ENCODE measurements at places on chromosomes 5 and 9.
A peak's percentile ranks its signal among the peaks of the same experiment; 100 is the strongest.

GRCh38 chr9:109416135-109416706 is 81.9 kb downstream of the PTPN3 start:
- peak; percentile 45 for DNase-seq

DNA sequence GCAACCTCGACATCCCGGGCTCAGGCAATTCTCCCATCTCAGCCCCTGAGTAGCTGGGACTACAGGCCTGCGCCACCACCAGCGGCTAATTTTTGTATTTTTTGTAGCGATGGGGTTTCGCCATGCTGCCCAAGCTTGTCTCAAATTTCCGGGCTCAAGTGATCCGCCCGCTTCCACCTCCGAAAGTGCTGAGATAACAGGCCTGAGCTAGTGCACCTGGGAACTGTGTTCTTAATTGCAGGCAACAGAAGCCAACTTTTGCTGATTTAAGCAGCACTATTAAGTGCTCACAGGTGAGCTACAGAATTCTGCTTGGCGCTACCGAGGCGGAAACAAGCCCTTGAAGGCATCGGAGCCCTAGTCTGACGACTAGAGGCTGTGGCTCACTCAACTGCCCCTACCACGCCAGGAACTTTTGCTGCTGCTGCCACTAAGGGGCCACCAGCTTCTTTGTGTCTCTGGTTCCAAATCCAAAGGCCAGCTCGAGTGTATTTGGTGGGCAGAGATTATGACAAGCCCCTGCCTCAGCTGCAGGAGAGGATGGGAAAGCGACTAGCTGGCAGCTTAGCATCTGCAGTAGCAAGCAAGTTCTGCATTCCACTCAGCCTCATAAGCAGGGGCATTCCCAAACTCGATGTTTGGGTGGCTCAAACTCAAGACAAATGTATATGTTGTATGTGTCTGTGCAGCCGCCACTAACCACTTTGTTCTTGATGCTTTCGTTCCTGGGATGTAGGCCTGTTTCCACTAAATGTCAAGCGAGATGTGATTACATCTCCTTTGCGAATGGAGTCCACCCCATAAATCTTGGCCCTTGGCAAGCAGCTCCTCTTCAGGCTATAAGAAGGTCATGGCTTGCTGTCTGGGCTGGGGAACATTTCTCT is 10.6 kb upstream of the HMCN2 start:
- DNase-seq = no peak

GRCh38 chr5:113359419-113359818 is 75.4 kb downstream of the TSSK1B start:
- DNase-seq = no peak

GRCh38 chr5:87183896-87184295 is 83.8 kb upstream of the RASA1 start:
- DNase-seq = no peak

- no peak for DNase-seq
These were observed 34.8 kb downstream of the PRLR start for GRCh38 chr5:35195472-35195852.

- no peak for DNase-seq
These were observed 33.4 kb upstream of the TGFBR1 start for GRCh38 chr9:99071313-99072039.

DNA sequence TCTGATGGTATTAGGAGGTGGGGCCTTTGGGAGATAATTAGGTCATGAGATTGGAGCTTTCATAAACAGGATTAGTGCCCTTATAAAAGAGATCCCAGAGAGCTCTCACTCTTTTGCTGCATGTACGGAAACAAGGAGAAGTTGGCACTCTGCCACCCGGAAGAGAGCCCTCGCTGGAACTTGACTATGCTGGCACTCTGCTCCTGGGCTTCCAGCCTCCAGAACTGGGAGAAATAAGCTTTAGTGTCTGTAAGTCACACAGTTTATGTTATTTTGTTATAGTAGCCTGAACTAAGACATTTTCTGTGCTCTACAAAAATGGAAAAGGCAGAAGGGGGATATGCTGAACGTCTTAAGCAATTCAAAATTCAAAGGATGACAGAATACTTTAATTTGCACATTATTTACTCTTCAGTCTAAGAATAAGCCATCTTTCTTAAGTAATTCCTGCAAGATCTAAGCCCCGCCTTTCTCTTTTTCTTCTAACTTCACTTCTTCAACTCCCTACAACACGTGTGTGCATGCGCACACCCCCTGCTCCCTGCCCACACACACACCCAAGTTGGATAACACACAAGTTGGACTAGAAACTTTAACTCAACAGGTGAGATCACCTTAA is 17.3 kb downstream of the NFIB start:
- DNase-seq = no peak

GRCh38 chr5:143479394-143479793 is 75.9 kb upstream of the NR3C1 start:
- DNase-seq = no peak

- DNase-seq = no peak
These were observed 128.1 kb upstream of the OTULINL start for GRCh38 chr5:14453481-14453880.
